ENCODE measurements at places on chromosomes 4 and X. TPM values are rescaled to one million over a fixed set of nuclear protein-coding genes. Genes with fewer than 3 reads are reported as not detected.

Gene RAB39B
- polyA plus RNA-seq: 0.40 TPM

Gene TASL
- polyA plus RNA-seq: 0.90 TPM

Gene SPIN3
- 12.7 TPM for polyA plus RNA-seq

Gene TMPRSS11A
- polyA plus RNA-seq: 0.12 TPM

Gene SPANXC
- polyA plus RNA-seq: not detected

- DNase-seq: no peak
Measured at GRCh38 chr4:94127707-94128328, 79.8 kb upstream of the SMARCAD1 start.
